ENCODE measurements at places on chromosomes 11 and 22.
A peak's percentile ranks its signal among the peaks of the same experiment; 100 is the strongest.

DNA sequence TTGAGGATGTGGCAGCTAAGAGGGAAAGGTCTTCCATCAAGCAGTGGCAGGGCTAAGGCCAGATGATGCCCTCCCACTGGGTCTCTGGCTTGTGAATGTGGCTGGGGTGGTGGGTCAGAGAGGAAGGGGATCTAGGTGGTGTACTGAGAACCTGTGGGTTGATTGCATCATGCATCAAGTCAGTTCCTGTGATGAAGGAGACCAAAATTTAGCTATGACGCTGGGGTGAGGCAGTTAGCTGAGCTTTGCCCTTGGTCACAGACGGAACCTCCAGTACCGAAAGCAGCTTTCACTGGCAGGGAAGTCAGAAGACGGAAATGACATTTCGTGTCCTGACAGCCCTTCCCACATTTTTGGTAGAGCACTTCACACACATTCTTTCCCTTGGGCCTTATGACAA is 20.7 kb downstream of the ATG16L2 start:
- DNase-seq = no peak

- DNase-seq = no peak
Measured at GRCh38 chr22:41198027-41198580, 7.0 kb upstream of the L3MBTL2 start.

DNA sequence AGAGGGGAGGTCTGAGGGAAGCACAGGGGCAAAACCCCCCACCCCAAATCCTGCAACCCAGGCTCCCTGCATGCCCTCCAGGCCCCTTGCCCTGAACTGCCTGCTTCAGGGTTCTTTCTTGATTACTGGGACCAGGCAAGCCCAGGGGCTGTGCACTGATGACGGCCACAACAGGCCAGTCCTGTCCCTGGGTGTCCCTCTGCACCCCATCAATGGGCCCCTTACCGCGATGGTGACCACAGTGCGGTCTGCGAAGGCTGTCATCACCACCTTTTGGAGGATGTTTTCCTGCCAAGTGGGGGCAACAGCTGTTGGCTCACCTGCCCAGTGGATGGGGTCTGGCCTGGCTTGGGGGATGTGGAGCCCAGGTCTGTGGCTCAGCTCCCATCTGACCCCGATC is 5.0 kb upstream of the KCNJ11 start:
- no peak for DNase-seq

- DNase-seq = peak; percentile 84
Measured at GRCh38 chr11:65424205-65425104, 1.9 kb downstream of the NEAT1 start.

GRCh38 chr22:44423556-44424358 is 74.3 kb downstream of the RTL6 start:
- DNase-seq = peak; percentile 33

DNA sequence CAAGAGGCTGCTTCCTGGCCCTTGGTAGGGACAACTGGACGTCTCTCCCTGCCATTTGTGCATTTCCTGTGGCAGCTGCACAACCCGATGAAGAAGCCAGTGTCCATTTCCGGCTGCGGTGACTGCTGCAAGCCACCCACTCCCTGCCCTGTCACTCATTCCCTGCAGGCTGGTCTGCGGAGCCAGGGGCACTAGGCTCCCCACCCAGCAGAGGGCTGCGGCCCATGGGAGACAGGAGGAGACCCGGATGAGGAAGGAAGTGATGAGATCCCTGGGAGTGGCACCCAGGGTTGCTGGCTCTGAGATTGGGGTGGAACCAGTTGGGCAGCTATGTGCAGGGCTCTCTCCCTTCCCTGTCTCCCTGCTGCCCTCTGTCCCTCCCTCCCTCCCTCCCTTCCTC is 10.0 kb upstream of the MYRF start:
- DNase-seq = no peak

- no peak for DNase-seq
Measured at GRCh38 chr11:27447288-27448183, 25.1 kb downstream of the LGR4 start.

- DNase-seq = no peak
Measured at GRCh38 chr11:122100756-122101080, 15.3 kb downstream of the BLID start.

- DNase-seq = no peak
Measured at GRCh38 chr22:42180349-42180842, 49.8 kb upstream of the CYP2D6 start.

DNA sequence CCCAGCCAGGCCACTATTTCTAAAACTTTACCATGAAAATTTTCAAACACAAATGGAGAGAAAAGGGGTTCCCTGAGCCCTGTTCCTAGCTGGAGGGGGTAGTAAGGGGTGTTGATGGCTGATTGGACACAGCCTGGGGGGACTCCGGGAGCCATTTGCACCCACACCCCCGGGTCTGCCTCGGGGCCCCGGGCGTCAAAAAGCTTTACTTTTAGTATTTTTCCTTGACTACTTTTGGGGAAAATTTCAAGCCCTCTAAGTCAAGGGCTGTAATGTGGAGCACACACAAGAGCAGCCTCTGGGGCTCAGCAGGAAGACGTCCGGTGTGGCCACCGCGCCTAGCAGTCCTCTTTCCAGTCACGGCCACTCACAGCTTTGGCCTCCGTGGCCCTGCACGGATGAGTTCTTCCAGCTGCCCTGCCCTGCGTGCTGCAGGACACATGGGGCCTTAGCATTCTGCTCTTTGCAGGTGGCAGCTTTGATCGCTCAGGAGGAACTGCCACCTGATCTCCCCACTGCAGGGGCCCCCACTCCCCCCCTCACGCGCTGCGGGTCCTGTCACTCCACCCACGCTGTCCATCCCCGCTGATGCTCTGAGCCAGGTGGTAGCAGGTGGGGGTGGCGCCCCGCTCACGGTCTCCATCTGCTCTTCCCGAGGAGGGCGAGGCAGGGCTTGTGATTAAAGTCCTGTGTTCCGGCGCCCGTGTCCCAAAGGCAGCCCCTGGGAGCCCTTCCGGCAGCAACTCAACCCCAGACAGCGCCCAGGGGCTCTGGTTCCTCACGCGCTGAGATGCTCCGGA is 14.4 kb downstream of the RNH1 start:
- no peak for DNase-seq

GRCh38 chr11:130427581-130428315 is 661 bp downstream of the ADAMTS8 start:
- DNase-seq = no peak

GRCh38 chr11:72833811-72834493 is 19.7 kb downstream of the ATG16L2 start:
- no peak for DNase-seq

DNA sequence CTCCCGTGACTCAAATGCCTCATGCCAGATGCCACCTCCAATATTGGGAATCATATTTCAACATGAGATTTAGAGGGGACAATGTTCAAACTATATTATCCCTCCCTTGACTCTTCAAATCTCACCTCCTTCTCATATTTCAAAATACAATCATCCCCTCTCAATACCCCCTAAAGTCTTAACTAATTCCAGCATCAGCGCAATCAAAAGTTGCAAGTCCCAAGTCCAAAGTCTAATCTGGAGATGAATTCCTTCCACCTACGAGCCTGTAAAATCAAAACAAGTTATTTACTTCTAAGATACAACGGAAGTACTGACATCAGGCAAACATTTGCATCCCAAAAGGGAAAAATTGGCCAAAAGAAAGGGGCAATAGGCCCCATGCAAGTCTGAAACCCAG is 67.2 kb upstream of the SC5D start:
- no peak for DNase-seq

- DNase-seq = peak; percentile 47
Measured at GRCh38 chr22:43851058-43851978, 11.0 kb downstream of the SULT4A1 start.

DNA sequence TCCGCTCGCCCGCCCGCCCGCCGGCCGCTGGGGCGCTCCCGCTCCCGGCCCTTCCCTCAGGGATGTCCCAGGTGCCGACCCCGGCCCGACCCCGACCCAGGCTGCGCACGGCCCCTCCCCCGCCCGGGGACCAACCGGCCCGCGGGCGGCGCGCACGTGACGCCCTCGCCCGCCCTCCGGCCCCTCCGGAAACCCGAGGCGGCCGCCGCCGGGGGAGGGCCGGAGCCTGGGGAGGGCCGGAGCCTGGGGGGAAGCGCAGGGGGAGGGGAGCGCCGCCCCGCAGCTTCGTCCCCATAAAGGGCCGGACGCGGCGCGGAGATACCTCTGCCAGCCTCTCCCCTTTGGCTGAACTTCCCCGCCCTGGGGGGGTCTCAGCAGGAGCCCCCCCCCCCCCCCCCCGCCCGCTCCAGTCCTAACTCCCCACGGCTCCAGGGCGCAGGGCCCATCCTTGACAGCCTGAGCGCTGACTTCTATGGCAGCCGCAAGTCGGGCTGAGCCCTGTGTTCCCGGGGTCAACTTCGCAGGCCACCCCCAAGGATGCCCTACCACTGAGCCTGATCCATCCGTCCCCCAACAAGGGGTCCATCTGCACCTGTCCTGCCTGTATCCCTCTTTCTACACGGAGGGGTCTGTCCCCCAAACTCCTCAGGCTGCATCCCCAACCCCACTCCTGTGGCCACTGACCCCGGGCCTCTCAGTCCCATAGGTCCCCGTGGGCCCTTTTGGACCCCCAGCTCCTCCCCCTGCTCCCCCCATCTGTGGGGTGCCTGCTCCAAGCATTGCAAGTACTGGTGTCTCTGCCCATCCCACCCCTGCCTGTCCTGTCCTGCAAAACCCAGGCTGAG is at the start of gene MAPK12:
MAPK12 (minus strand) TSS at position 69 of the 845 bp plus-strand sequence. CDS start 174 bp downstream, outside the sequence.
- no peak for DNase-seq

DNA sequence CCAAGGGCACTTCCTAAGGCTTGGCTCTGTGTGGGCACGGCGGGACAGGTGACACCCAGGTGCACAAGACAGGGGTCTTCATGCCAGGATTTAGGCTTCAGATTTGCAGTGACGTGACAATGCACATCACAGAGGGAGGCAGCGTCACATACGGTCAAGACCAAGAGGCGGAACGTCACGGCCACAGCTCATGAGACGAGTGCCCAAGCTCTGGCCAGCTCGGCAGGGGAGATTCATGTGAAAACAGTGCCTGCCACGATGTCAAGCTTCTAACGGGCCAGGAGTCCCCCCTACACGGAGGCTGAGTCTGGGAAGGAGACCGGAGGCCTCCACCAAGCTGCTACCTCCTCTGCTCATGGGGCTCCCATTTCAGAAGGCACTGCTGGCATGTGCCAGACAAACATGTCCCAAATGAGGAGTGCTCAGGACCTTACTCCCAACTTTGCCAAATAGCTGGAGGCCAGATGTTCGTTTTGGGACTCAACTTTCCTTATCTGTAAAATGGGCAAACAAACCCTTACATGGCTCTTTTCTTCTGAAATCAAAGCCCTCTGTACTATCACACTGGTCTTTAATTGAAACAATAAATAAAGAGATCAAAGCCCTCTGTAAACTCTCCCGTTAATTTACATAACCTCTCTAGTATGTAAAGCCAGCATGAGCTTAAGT is 16.6 kb downstream of the VPS37C start:
- DNase-seq = no peak

DNA sequence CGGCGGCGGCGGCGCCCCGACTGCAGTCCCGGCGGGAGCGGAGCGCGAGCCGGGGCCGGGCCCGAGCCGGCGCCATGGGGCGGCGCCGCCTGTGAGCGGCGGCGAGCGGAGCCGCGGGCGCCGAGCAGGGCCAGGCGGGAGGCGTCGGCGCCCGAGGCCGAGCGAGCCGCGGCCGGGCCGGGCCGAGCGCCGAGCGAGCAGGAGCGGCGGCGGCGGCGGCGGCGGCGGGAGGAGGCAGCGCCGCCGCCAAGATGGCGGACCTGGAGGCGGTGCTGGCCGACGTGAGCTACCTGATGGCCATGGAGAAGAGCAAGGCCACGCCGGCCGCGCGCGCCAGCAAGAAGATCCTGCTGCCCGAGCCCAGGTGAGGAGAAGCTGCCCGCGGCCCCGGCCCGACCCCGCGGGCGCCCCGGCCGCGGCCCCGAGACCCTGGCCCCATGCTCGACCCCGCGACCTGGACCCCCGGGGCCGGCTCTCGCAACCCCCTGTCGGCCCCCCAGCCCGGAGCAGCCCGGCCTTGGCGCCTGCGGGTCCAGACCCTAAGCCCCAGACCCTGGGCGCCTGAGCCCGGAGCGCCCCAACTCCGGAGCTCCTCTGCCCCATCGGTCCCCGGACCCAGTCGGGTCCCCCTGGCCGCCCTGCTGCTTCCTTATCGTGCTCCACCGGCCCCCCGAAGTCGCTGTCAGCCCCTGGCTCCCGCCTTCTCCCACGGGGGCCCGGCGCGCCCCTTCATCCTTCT is at the start of gene GRK2:
GRK2 (plus strand) TSS at position 25 of the 739 bp plus-strand sequence; CDS start at position 252, 227 bp downstream.
- peak; percentile 80 for DNase-seq

GRCh38 chr11:60235321-60235720 is 7.6 kb downstream of the MS4A4E start:
- DNase-seq = no peak

DNA sequence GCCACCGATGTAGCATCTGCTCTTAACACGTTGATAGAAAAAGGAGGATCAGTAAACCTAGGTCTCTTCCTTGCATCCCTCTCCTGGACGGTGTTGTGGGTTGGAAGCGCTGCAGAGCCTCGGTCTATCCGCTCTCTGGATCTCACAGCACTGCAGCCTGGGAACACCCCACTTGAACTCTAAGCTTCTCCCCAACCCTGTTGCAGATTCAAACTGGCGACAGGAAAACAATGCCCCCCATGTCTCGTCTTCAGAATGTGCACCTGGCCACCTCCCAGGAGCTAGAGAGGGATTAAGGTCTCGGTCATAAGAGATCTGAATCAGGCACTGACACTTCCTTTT is 454 bp downstream of the TMEM218 start:
- no peak for DNase-seq

- peak; percentile 1 for DNase-seq
Measured at GRCh38 chr11:19973136-19973635, 187.1 kb downstream of the DBX1 start.

DNA sequence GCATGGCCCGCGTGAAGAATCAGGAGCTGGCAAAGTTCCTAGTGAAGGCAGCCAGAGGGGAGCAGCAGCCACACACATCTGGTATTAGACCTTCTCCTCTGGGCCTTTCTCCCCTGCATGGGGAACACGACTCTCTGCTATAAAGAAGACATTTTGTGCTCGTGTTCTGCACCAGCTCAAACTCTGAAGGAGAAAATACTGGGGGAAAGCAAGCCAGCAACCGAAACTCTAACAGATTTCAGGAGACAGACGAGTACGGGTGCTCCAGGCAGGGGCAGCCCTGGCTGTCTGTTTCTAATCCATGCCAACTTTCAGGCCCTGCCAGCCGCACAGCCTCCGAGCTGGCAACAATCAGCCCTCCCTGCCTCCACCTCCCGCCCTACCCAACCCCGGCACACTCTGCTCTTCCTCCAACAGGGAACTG is 296.3 kb downstream of the BRD1 start:
- DNase-seq = no peak

All from cardiac septum (tissue), 1 donor.